ENCODE measurements at places on chromosomes 5 and 9. TPM values are rescaled to one million over a fixed set of nuclear protein-coding genes. Genes with fewer than 3 reads are reported as not detected.

The TOPORS gene
- 36.3 TPM for total RNA-seq

The CTSV gene
- 0.94 TPM for total RNA-seq

The SHC3 gene
- 68.9 TPM for total RNA-seq

The PCDHGA11 gene
- total RNA-seq: 40.4 TPM

The PCSK1 gene
- 0.94 TPM for total RNA-seq

The JAKMIP2 gene
- 75.7 TPM for total RNA-seq

The WNT8A gene
- total RNA-seq: not detected

The CTNND2 gene
- total RNA-seq: 136 TPM
